ENCODE measurements at places on chromosomes 12 and 14.

DNA sequence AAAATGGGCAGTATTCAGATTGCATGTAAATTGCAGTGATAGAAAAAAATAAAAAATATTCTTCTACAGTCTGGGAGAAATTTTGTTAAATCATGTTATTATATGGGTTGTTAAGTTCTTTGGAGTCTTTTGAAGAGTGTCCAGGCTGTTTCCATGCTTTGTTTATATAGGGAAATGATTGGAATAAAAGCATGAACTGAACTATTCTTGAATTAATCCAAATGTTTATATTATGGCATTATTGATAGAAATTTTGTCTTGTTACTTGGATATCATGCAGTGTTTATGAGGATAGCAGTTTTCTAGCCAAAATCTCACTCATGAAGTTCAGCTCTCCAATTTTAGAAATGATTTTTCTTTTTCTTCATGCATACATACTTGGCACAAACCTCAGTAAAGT, 108.2 kb upstream of the NAV3 start:
- DNase-seq = no peak

DNA sequence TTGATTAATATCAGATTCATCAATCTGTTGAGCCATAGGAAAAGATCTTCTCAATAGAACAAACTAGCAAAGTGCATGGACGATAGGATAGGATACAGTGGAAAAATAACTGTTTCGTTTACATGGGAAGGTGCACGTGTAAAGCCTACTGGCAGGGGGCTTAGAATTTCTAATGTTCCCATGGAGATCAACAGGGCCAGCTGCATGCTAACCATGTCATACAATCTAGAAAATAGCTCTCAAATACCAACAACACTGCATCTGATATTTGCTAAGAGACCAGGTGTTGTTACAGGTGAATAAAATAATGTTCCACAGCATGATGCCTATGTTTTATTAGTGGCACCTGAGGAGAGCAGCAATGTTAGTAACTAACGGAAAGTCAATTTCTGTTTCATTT, 72.5 kb downstream of the ACSS3 start:
- DNase-seq = no peak

- no peak for DNase-seq
These were observed 5.7 kb upstream of the VTI1B start for GRCh38 chr14:67680121-67680602.

GRCh38 chr12:109435428-109436187, 41.5 kb downstream of the KCTD10 start:
- DNase-seq = no peak

- peak; percentile 87 for DNase-seq
These were observed 29.0 kb downstream of the SLC2A3 start for GRCh38 chr12:7907009-7907408.

GRCh38 chr12:27610374-27610773, 85.9 kb upstream of the REP15 start:
- peak; percentile 87 for DNase-seq

GRCh38 chr14:24695265-24696241, 61.6 kb upstream of the GZMB start:
- DNase-seq = no peak

DNA sequence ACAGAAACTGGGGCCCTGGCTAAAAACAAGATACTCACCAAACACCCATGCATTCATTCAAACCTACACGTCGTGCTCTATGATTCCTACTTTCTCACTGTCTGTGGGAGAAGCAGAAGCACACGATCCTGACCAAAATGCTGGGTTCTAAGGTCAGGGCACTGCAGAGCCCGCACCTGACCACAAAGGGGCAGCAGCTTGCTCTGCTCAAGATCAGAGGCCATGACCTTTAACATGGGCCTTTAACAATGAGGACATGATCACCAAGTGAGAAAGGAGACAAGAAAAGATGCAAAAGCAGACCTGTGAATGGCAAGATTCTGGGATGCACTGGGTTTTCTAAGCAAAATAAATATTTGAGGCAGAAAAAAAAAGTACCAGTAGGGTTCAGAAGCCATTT, 40.1 kb upstream of the VPS33A start:
- no peak for DNase-seq

DNA sequence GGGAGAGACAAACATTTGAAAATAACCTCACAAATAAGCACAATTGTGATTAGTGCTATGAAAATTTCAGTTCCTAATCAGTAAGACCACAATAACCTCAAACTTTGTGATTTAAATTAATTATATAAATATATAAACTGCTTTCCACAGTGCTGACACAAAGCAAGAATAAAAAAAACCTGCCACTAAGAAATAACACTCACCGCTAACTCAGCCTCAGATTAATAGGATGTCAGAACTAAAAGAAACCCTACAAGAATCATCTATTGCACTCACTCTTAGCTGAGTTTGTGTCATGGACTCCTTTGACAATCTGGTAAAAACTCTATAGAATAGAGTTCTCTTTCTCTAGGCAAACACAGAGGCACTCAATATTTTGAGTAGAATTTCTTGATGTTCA, 68.4 kb downstream of the SLC41A2 start:
- no peak for DNase-seq

GRCh38 chr12:111975161-111975931, 37.6 kb downstream of the TMEM116 start:
- DNase-seq = no peak

GRCh38 chr12:14400599-14400998, 35.1 kb downstream of the ATF7IP start:
- no peak for DNase-seq

GRCh38 chr12:11685716-11686115, 36.2 kb downstream of the ETV6 start:
- no peak for DNase-seq

DNA sequence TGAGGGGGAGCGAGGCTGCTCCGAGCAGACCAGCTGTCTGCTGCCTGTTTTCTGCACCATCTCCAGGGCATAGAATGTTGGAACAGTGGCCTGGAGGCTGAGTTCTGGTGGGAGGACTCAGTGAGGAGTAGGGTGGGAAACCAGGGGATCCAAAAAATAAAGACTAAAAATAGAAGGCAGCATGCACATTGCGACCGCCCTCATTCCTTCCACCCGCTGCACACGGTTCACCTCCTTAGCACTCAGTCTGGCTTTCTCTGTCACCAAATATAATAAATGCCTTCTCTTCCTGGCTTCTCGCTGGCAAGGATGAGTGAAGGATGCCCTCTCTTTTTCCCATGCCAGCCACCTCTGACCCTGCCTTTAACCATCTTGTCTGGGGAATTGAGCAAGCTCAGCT, 146.2 kb downstream of the AACS start:
- no peak for DNase-seq

- no peak for DNase-seq
These were observed 91.4 kb downstream of the PLEKHA5 start for GRCh38 chr12:19220852-19221466.

DNA sequence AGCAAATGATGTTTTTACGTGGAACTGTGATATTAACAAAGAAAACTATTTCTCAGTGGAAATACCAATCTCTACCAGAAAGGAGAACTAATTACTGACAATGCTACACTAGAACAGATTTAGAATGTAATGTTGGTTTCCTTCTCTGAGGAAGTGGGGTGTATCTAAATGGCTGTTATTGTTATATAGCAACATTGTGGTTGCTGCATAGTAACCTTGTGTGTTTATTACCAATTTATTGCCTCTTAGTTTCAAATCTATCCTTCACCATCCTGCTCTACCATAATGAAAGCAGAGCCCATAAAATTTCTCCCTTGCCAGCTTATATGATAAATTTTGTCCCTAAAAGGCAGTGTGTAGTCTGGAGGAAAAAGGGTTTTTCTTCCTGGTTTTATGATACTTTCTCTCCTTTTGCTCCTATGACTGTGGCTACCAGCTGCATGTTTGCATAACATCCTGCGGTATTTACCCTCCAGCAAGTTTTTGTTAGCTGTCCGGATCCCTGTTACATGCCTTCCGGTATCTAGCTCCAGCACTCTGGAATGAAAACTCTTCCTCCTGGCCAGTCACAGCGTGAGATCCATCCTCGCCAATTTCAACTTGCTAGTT, 5.7 kb upstream of the KLRK1 start:
- DNase-seq = peak; percentile 79

All from LoVo (cell line).